Stimulated activated CD4-positive, alpha-beta T cell treated with anti-CD3 and anti-CD28 coated beads, TNF-alpha, amount 100 ng/mL, for 24 hours (primary cell): ENCODE measurements at places on chromosomes 16 and 17.

- no peak for DNase-seq
Observed at GRCh38 chr17:19579192-19579761, 45.6 kb downstream of the SLC47A1 start.

DNA sequence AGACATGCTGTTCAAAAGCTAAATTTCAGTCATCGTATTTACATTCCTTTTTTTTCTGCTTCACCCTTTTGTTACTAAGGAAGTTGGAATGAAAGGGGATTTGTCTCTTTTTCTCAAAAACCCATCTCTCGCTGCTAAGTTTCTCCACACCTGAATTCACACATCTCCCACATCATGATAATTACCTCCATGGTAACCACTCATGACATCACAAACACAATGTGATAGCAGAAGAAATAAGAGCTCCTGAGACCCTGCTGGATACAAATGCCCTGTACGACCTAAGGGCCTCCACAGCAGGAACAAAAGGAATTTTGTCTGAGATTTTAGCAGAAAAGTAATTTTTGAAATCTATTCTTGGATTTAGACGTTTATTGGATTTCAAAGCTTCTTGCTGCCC, 82.6 kb upstream of the GNAO1 start:
- no peak for DNase-seq

DNA sequence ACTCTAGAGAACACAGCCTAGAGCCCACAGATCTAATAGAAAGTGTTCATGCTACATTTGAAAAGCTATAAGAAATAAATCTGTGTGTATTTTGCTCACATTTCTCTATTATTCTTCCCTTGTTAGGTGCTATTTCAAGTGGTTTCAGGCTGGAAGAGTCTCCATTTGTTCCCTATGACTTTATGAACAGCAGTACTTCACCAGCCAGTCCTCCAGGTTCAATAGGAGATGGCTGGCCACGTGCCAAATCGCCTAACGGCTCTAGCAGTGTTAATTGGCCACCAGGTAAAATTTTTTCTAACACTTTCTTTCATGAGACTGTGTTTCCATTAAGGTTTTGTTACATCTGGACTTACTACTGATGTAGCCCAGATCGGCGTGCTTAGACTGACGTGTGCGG, 30.7 kb upstream of the SLC5A11 start:
- DNase-seq = no peak

DNA sequence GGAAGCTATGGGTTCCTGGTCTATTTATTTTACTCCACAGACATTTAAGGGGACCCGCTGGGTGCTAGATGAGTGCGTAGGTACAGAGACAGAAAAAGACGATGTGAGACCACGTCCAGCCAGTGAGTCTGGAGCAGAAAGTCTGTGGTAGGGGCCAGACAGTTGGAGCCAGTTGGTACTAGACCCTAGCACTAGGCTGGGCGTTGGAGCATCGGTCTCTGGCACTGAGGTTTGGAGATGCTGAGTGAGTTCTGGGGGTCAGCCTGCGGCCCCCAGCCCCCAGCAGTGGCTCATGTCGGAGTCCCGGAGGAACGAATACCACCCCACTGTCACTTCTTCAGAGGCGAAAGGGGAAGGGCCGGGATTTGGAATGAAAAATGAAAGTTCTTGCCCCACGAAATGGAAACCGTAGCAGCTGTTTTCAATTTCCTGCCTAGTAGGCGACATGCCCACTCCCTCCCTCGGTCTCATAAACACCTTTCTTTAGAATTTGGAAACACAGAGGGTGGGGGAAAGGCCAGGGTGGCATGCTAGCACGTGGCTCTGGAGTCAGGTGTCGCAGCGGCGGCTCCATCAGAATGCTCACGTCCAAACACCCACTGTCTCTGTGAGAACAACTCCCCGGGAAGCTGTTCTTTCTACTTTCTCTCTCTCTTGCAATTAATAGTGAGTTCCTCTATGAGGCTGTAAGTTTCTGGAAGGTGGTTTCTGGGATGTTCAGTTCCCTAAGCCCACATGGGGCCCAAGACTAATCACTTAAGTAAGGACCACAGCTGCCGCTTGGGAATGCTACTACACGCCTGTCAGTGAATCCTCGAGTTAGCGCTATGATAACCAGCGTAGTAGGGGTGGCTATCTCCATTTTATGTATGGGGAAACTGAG, 96.8 kb downstream of the IRF8 start:
- DNase-seq = no peak

DNA sequence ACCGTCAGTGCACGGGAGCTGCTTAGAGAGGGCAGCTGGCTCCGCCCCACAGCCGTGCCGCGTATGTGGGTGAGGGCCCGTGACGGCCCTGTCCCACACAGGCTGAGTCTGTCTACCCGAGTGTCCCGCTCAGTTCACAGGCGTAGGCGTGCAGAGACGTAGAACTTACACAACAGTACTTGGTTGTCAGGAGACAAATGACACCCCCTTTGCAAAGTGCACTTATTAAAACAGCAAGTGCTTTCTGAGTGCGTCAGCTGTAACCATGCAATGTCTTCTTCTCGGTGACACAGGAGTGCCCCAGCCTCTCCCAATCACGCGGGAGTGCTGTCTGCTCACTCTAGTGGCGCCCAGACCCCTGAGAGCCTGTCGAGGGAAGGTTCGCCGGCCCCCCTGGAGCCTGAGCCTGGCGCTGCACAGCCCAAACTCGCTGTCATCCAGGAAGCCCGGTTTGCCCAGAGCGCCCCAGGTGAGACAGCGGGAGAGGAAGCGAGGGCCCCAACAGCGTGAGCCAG, 64.2 kb downstream of the FOXK2 start:
- DNase-seq = no peak
